Femur (tissue), 1 donor: ENCODE measurements at places on chromosomes 4 and X.

DNA sequence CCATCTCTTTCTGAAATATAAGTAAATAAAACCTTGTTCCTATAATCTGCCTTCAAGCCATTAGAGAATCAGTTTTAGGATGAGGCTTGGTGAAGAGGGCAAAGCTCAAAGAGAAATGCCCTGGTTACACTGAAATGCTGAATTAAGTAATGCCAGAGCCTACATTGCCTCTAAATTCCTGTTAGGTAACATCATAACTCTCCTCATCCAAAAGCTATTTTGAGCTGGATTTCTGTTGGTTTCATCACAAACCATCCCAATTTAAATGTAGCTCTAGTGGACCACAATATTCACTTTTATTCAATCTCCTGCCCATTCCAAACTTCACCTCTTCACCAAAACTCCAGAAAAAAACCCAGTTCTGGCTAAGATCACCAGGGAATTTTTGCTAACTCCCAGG, 1319.7 kb upstream of the TENM3 start:
- no peak for DNase-seq

DNA sequence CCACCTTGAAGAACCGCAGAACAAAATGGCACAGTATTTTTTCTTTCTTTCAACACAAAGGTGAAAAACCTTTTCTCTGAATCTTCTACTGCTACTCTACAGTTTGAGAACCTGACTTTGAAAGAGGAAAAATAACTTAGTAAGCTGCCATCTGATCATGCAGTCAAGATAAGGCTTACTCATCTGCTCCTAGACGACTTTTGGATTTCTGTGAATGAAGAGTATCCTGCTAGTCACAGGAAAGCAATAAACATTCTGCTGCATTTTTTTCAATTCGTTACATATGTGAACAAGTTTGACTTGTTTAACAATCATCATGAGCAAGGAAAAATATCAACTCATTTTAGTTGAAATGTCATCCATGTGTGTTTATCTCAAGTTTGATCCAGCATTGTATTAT, 25.2 kb downstream of the TIGD2 start:
- DNase-seq: no peak

DNA sequence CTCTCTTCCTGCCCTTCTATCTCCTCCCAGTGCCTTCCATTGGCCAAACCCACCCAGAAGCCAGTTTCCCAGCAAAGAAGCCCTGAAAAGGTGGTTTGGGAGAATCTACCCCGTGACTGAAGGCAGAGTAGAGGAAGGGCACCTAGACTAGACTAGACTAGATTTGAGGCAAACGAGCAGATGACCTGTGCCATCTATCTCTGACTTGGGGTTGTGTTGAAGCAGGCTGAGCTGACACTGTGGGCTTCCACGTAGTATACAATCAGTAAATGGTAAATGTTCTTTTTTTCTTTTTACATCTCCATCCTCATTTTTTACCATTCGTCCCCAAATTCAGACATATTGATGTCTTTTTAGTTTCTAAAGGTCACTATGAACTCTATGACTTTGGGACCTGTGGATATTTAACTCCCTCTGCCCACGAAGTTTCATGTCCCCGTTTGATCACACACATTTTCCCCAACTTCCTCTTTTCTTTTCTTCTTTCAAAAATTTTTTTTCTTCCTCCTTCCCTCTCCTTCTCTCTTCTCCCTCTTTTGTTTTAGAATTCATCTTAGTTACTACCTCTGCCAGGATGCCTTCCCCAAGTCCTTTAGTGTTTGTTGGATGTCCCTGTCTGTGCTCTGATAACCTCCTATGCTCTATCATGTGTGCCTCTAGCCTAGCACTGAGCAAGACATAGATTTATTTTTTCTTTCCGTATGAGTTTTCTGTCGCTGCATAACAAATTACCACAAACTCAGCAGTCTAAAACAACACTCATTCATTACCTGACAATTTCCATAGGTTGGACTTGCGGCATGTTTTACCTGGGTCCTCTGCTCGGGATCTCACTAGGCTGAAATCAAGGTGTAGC, 6.2 kb upstream of the AFF1 start:
- DNase-seq: no peak

GRCh38 chr4:29549342-29549741, 1170.8 kb upstream of the PCDH7 start:
- DNase-seq: no peak

- DNase-seq: no peak
These were observed 1472.4 kb upstream of the ADGRL3 start for GRCh38 chr4:59727745-59728144.

GRCh38 chr4:173924561-173924960, 358.9 kb downstream of the FBXO8 start:
- DNase-seq: no peak

DNA sequence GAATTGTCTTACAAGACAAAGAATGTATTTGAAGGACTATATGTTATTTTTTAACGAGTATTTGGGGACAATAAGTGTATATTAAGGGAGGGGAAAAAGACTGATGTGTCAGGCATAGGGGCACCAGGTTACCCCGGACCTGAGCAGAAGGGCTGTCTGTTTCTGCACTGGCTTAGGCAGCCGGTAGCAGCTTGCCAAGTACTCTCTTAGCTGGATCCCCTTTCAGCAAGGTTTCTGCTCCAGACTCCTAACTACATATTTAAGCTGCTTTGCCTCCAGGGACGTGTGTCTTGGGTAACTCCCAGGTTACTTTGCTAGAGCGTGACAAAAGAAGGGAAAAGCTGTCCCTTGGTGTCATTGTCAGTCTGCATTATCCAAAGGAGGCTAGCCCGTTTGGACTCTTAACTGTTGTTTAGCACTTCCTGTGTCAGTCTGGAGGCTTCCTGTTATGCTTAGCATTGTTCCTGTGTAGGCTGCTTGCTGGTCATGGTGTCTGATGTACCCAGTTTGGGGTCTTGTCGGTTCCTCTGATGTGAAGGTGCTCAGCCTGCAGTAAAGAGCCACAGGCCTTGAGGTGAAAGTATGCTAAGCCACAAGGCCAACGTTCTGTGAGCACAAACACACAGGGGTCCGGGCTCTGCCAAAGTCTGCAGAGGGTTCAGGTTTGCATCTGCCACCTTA, 11.6 kb downstream of the CXCR3 start:
- no peak for DNase-seq

- no peak for DNase-seq
These were observed 4.4 kb upstream of the PRDX4 start for GRCh38 chrX:23662853-23663252.

DNA sequence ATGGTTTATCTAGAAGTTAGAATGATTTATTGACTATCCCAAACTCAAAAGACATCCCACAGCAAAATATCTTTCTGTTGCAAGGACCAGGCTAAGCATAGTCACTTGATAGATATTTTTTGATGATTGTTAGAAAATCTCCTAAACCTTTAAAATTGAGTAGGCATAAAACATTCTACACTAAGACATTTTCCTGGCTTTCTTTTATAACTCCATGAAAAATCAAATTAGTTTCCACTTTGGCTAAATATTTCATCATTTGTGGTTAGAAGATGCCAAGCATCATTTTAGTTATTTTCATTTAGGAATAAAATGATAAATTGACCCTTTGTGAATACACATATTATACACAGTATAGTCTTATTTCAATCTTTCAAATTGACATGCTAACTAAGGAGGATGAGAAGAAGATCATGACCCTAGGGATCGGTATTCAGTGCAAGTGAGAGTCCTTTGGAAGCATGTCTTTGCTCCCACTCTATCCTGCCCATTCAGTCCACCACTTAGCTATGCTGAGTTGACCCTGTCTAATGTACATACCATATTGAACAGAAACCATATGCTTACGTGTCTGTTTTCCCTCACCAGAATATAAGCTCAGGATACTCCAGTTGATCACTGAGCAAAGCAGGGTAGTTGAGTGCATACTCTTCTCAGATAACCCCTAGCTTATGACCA, 136.6 kb upstream of the OTUD4 start:
- no peak for DNase-seq

GRCh38 chr4:117755438-117755837, 278.8 kb upstream of the NDST3 start:
- no peak for DNase-seq

DNA sequence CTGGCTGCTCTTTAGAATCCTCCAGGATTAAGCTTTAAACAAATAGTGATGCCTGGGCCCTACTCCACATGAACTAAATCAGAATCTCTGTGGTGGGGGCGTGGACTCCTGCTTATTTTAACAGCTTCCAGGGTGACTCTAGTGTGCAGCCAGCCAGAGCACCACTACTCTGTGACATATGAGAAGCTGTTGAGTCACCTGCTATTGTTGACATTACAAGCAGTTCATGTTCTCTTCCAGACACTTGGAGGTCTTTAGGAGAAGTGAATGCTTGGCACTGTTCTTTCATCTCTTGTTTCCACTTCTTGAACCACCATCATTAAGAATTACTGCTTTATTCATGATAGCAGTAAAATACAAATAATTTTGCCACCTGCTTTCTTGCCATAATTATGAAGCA, 426 bp upstream of the C4orf51 start:
- peak; percentile 25 for DNase-seq

GRCh38 chr4:79399076-79399475, 9.0 kb downstream of the GK2 start:
- DNase-seq: no peak
